ENCODE measurements at places on chromosomes 7 and 10. TPM values are rescaled to one million over a fixed set of nuclear protein-coding genes. Genes with fewer than 3 reads are reported as not detected.

Gene PRKAR2B
- total RNA-seq: 282 TPM

Gene SUN3
- total RNA-seq: not detected

Gene IFIT2
- 3.3 TPM for total RNA-seq

Gene PFKFB3
- total RNA-seq: 14.3 TPM

Gene GDF2
- total RNA-seq: not detected

Gene BAMBI
- total RNA-seq: 4.5 TPM

Gene TLX1
- not detected for total RNA-seq

Gene HOXA9
- not detected for total RNA-seq

Gene HDAC9
- 117 TPM for total RNA-seq

Gene BRAF
- total RNA-seq: 95.4 TPM

Gene PGAM1
- 143 TPM for total RNA-seq

Gene CDH23
- 3.3 TPM for total RNA-seq

Gene TMEM229A
- total RNA-seq: 1.2 TPM
